ENCODE measurements at places on chromosomes 1 and 21. TPM values are rescaled to one million over a fixed set of nuclear protein-coding genes. Genes with fewer than 3 reads are reported as not detected.
A peak's percentile ranks its signal among the peaks of the same experiment; 100 is the strongest.

GRCh38 chr1:89199525-89200031 lies 836 bp upstream of the GBP4 start:
- DNase-seq: no peak

DNA sequence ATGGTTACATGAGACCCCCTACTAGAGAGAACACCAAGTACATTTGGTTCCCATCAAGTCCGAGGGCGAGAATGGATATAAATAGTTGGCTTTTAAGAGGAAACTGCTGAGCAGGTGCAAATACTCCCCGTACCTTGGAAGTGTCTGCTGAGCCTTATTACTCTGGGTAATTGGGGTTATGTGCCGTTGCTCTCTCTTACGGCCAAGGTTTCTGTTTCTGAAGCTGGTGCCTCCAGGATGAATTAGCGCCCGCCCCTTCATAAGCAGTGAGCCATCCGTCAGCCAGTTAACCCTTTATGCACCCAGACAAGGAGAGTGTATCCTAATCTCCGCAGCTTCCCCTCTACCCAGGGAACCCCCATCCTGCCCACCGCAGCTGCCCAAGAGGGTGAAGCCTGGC lies 90.4 kb upstream of the AJAP1 start:
- no peak for DNase-seq

DNA sequence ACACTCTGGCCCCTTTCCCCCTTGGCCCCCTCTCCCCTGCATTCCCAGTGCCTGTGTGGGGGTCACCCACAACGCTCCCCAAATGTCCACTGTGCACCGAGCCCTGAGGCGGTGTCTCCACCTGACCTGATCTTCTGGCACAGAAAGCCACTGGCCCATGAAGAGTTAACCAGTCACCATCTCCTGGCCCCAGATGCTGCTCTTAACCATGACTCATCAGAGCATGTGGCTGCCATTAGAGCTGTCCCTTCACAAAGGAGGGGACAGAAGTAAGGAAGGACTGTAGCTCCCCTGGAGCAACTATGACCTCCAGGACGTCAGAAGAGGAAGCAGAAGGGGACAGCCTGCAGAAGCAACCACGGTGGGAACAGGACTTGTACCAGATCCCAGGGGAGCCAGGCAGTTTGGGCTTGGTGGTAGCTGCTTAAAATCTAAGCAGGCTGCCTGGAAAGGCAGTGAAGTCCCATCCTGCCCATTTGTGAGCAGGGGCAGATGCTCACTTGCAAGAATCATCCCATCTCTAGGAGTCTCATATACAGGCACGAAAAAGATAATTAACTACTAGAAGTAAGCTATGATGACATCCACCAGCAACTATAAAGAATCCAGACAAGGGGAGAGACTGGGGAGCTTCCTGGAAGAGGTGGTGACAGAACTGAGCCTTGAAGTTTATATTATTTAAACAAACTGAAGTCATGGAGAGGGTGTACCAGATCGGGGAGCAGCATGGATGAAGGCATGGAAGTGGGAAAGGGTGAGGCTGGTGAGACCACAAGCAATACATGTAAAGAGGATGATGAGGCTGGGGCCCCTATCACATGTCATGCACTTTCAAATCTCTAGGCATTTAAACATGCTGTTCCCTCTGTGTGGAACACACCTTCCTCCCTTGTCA lies 1.1 kb upstream of the TTC39A start:
- DNase-seq: peak; percentile 49

- DNase-seq: no peak
Observed at GRCh38 chr21:46124083-46124925, 26.4 kb downstream of the COL6A2 start.

- no peak for DNase-seq
Observed at GRCh38 chr1:20597650-20598049, 8.8 kb downstream of the CDA start.

DNA sequence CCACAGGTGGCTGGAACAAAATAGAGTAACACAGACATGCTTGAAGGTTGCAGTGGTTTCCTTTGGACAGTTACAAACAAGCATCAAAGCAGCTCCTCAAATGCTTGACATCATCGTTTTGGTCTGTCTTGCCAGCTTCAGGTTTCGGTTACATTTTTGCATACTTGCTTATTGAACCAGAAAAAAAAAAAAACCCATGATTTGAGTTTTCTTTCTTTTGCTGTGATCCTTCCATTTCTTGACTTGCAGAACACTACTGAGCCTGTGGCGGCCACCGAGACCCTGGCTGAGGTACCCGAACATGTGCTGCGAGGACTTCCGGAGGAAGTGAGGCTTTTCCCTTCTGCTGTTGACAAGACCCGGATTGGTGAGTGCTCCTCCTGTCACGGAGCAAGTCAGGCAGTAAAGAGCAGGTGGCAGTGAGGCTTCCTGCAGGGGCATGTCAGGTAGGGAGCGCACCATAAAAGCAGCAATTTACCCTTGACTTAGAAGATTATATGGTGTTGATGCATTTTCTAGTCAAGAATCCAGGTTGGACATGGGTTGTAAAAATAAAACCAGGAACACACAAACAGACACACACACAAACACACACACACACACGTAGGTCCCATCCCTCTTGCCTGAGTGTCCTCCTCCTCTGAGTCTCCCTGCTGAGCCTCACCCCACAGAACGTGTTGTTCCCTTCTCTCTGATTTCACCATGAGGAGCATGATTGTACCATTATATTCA lies 30.9 kb downstream of the PRDM2 start:
- peak; percentile 13 for DNase-seq

DNA sequence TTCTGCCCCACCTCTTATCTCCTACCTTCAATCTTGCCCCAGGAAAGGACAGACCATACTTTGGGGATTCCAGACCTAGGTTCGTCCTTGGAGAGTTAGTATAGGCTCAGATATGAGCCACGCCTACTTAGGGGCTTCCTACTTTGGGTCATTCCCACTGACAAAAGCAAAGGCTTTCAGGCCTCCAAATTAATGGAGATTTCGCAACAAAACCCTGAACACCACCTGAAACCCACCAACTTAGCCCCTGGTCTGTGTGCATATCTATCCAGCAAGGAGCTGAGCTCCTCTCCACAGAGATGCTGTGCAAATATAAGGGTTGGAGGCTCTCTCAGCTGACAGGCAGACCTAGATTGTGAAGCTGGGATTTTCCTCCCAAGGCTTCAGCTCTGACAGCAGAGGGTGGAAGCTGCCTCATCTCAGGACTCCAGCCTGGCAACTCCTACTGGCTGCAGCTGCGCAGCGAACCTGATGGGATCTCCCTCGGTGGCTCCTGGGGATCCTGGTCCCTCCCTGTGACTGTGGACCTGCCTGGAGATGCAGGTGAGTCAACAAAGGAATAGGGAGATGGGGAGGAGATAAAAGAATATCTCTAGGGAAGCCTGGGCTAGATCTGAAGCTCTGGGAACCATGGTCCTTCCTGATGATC lies 2.1 kb downstream of the MPL start:
- no peak for DNase-seq

DNA sequence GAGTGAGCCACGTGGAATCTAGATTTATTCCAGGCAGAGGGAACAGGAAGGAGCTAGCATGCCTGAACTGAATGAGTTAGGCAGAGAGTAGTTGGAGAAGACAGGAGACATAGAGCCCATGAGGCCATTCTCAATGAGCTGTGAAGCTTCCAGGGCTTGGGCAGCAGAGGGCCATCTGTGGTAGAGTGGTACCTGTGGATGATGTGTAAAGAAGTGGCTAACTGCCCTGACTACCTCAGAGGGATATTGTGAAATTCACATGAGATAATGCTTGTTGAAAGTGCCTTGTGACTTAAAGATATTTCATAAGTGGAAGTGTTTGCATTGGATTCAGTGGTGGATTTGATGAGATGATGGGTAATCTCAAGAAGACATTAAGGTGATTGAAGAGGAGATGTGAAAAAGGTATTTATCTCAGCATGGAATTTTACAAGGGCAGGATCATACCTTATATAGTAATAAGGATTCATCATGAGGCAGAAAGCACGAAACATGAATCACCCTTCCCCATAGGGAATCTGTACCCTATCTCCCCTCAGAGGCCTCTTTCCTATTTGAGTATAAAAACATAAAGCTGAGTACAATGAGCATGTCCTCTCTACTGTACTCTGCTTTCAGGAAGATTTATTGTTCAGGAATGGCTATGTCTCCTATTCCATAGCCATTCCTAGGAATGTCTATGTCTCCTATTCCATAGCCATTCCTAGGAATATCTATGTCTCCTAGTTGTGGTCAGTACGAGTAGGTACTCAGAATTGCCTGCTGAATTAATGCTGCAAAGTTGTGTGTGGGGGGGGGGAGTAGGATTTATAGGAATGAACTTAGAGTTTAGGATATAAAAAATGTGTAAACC lies 146.8 kb downstream of the PAPPA2 start:
- DNase-seq: no peak

HES5 gene
- total RNA-seq: 2.6 TPM

CTSE gene
- not detected for total RNA-seq

CHIA gene
- not detected for total RNA-seq

LCE7A gene
- not detected for total RNA-seq

KCNH1 gene
- 0.68 TPM for total RNA-seq

TTC13 gene
- total RNA-seq: 12.1 TPM
